Dermis blood vessel endothelial cell (primary cell): ENCODE measurements at places on chromosomes 1 and 21.

GRCh38 chr1:1788136-1788535 lies 9.9 kb upstream of the NADK start:
- DNase-seq = no peak

DNA sequence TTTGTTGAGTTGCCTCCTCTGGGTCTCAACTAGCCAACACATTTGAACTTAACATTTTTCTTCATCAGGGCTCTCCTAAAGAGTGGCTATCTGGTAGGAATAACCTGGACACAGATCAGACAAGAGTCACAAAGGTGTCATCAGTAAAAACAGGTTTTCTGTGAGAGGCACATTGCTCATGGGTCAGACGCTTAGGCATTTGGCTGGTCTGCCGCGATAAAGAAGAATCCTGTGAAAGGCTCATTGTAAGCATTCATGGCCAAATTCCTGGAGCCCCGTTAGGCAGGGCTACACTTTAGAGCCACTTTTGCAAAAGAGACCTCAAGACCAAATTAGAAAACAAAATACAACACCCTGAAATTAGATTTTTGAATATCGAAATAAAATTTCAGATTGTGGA lies 64.2 kb upstream of the PDE4B start:
- DNase-seq = no peak

DNA sequence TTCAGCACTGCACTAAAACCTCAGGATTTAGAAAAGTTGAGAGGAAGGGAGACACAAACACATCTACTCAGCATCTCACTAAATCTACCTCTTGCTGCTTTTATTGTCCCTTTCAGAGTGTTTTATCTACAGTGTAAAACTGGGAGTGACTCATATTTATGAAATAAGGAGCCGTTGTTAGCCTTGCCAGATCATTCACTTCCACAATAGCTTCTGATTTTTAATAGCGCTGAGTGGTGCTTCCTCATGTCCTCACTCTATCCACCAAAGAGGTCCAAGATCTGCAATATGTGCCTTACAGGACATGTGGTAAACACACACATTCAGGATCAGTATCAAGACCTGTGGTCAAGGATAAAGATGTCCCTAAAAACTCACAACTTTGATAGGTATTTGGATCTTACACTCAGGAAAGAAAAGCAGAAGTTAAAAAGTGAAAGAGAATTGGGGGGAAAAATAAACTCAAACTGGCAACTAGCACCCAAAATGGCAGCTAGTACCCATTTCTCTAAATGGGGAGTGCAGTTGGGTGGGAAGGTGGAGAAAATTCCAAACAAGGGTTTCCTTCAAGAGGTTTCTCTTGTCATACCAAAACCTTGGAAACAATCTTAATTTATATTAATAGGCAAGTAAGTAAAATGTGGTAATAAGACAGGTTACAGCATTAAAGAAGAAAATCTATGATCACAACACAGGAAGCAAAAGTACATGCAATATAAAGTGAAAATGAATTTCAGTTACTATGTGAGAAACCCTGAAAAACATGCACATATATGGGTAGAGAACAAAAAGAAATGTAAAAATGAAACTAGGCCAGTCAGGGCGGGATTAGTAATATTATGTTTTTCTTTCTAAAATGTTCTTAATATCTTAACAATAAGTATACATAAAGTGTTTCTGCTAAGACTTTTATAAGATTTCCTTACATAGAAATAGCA lies 15.9 kb downstream of the DUSP10 start:
- DNase-seq = no peak

DNA sequence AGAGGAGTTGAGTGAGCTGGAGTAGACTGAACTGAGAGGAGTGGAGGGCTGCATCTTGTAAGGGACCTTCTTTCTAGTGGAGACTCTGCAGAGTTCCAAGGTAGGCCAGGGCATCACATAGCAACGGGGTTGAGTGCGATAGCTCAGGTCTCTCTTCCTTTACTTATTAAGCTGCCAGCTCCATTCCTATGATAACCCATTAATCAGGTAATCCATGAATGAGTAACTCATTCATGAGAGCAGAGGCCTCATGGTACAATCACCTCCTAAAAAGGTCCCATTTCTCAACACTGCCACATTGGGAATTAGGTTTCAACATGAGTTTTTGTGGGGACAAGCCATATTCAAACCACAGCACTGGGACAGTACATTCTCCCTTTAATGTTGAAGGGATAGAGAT lies 21.3 kb downstream of the VN1R5 start:
- no peak for DNase-seq
